ENCODE measurements at places on chromosomes 5 and 9. TPM values are rescaled to one million over a fixed set of nuclear protein-coding genes. Genes with fewer than 3 reads are reported as not detected.

- DNase-seq = no peak
Observed at GRCh38 chr5:89313804-89314588, 431.0 kb upstream of the MEF2C start.

GRCh38 chr9:126523611-126524111 lies 90.1 kb upstream of the LMX1B start:
- DNase-seq = no peak

Gene CATSPER3
- total RNA-seq = 0.85 TPM

Gene MEIKIN
- not detected for total RNA-seq

DNA sequence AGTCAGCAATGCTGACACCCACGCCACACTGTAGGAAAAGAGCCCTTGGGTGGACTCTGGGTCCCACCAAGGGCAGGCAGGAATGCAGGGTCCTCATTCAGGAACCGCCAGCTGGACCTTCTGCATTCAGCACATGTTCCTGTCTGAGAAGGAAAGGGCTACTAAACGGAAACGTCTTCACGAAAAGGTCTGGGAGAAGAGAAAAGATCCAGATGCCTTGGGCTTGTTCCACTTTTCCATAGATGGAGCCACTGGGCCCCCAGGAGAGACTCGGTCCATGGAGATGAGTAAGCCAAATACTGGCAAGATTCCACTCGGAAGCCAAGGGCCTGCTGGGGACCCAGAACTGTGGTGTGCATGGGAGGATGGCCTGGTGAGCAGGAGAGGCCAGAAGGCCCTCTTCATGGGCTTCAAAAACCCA lies 38.4 kb downstream of the LHFPL2 start:
- DNase-seq = no peak

DNA sequence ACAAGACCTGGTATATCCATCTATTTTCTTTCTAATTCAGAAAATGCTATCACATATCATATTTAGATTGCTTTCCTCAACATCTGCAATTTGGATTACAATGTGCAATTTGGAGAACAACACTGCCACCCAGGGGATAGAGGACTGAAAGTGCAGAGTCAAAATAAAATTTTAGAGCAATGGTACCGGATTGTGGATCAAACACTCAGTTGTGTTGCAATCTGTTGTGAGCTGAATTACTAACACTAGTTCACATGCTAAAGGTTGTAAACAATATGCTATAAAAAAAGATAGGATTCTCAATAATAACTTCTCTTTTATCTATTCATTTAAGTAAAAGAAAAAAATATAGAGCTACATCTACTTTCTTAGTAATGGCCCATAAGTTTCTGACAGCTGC lies 11.9 kb upstream of the SRFBP1 start:
- DNase-seq = peak; percentile 41

Gene PRR16
- total RNA-seq = 1.4 TPM

GRCh38 chr5:156124708-156125107 lies 202.3 kb upstream of the SGCD start:
- DNase-seq = no peak

DNA sequence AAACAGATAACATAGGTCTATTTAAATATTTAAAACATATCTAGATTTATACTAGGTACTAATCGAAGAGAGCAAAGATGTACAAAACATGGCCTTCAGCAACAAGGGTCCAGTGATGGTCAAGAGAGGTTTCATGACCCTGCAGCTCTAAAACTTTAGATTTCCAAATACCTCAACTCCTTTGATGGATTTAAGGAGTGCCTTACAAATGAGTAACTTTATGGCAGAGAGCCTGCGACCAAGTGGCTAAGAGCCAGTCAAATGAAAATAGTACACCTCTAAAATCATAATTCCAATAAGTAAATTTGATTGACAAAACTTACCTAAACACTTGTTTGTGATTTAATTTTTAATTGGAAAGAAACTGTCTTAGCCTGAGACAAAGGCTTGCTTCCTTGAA lies 4.7 kb upstream of the SH3RF2 start:
- DNase-seq = no peak

DNA sequence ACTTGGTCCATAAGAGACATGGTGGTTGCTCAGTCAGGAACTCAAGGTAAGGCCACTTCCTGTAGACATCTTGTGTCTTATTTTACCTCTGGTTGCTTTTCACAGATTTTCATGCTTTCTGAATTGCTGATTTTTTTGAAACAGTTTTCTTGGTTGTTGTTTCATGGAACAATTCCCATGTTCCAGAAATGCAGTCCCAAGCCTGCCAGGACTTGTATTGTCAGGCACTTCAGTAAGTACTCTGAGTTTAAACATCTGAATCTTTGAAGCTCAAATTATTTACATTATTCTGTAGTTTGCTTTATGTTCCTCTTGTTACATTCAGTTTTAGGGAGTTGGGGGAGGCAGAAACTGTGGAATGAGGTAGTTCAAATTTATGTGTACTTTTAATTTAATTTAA lies 290.2 kb downstream of the DMRT2 start:
- DNase-seq = no peak

- DNase-seq = no peak
Observed at GRCh38 chr5:129410488-129410887, 49.6 kb upstream of the ADAMTS19 start.

Gene GPR151
- not detected for total RNA-seq

Gene EGR1
- total RNA-seq = 73.9 TPM

Gene PHF24
- 0.64 TPM for total RNA-seq

Gene CCDC192
- total RNA-seq = not detected

DNA sequence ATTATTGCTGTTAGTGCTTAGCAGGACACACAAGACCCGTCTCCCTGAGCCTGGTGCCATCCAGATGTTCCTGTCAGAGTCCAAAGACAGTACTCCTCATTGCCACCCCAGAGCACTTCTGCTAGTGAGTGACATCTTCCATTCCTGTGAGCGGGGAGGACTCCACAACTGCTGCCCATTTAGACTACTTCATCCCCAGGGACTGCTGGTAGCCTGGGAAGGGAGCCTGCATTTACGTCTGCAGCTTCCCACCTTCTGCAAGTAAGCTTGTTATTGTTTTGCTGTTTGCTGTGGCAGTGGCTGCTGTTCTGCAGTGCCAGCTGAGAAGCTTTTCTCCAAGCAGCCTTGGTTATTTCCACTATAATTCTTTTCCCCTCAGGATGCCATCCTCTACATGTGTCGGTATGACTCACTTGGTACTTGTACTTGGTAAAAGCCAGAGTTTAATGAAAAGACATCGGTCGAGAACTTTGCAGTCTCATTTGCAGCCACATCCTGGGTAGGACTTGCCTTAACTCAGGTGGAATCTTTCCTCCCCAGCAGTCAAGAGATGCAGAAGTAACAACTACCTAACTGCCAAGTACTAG lies 10.6 kb upstream of the MAP1B start:
- DNase-seq = no peak

GRCh38 chr5:126866851-126867636 lies 90.1 kb downstream of the LMNB1 start:
- DNase-seq = no peak

DNA sequence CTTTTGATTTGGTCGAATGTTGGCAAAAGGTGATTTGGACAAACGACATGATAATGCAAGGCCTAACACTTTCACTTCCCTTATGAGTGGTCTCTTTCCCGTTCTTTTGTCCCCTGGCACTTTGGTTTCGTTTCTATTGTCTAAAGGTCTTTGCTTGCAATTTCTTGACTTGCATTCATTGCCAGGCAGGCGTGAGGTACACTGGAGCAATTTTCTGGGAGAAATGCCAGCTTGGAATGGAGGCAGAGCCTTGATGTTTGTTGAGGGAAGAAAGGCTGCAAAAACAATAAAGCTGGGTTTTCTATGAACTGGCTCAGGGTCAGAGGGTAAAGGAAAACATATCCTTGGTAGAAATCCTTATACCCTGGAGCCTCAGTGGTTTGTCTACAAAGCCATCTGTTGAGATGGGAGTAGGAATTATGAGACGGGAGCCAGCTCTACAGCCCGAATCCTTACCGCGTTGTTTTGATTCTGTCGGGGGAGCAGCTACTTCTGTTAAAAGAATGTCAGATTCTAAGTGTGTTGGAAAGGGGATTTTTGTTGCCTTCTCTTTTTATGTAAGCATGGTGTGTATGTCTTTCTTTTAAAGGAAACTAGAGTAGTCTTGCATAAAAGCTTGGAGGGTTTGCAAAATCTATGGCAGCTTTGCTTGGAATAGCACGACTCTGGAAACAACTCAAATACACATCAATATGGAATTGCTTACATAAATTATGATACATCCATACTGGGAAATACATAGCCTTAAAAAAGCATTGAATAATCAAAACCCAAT lies 158.9 kb downstream of the RMI1 start:
- DNase-seq = peak; percentile 89

Data from colonic mucosa (tissue), 4 donors.